ENCODE measurements at places on chromosomes 16 and 17.

- DNase-seq = no peak
These were observed 4.6 kb upstream of the EDC4 start for GRCh38 chr16:67868290-67868689.

DNA sequence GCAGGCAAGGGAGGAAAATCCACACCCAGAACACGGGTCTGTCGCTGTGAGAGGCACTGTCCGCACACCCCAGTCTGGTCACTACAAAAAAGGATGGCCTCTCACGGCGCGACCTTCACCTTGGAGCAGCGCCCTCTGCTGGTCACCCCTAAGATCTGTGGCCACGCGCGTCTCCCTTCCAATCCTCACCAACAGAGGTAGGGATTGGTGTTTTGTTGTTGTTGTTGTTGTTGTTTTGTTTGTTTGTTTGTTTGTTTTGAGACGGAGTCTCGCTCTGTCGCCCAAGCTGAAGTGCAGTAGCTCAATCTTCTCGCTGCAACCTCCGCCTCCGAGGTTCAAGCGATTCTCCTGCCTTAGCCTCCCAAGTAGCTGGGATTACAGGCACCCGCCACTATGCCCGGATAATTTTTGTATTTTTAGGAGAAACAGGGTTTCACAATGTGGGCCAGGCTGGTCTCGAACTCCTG is 15.0 kb upstream of the C17orf58 start:
- no peak for DNase-seq

DNA sequence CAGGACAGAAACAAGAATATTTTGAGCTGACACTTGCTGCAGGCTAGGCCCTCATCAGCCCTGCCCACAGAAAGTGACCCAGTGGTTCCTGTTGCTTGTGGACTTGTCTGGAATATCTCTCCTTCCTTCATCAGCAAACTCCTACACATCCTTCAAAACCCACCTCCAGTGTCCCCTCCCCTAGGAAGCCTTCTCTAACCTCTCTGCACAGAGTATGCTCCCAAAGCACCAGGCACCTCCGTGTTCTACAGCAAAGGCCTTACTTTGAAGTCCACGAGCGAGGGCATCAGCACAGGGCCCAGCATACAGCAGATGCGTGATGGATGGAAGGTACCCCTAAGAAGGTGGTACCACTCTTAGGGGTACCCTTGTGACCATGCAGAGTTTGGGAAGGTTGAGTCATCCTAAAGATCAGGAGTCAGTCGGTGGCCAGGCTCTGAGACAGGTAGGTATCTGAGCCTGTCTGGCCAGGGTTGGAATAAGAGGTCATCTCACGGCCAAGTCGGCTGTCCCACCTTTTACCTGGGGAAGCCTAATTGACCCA is 2.0 kb downstream of the CCDC102A start:
- DNase-seq = no peak

- DNase-seq = no peak
These were observed 22.3 kb downstream of the C16orf90 start for GRCh38 chr16:3472878-3473595.

DNA sequence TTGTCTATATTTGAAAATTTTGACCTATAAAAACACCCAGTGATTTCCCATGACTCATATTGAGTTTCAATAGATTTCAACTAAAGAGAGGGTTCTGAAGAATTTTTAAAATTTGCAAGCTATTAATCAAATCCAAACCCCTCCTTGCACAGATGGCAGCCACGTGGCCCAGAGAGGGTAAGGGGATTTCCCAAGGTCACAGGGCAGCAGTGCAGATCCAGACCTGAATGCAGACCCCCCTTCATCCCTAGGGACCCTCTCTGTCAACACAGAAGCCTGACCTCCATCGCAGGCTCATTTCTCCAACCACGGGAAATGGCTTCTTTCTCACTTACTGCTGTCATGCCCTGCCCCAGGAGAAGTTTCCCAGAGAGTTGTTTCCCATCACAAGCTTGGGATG is 24.7 kb upstream of the CES5A start:
- no peak for DNase-seq

- no peak for DNase-seq
These were observed 15.2 kb downstream of the CYB5D1 start for GRCh38 chr17:7873051-7873450.

- DNase-seq = no peak
These were observed 2.8 kb downstream of the STAT5A start for GRCh38 chr17:42291129-42291528.

- DNase-seq = no peak
These were observed 14.3 kb downstream of the PIK3R5 start for GRCh38 chr17:8951206-8951605.

DNA sequence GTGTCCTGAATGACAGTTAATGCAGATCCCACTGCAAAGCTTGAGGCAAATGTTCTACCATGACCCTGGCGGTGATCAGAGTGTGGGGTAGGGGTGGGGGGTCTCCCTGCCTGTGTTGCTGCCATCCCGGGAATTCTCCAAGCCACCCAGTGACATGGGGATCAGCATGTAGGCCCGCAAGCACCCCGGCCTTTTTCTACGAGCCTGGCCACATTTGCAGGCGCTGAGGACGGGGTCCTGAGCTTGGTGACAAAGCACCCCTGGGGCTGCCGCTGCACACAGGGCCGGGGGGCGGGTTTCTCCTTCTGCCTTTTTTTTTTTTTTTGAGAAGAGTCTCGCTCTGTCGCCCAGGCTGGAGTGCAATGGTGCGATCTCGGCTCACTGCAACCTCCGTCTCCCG is 35.8 kb downstream of the SLC7A5 start:
- no peak for DNase-seq

- DNase-seq = peak; percentile 24
These were observed 70.3 kb downstream of the SDR42E1 start for GRCh38 chr16:81940781-81941560.

DNA sequence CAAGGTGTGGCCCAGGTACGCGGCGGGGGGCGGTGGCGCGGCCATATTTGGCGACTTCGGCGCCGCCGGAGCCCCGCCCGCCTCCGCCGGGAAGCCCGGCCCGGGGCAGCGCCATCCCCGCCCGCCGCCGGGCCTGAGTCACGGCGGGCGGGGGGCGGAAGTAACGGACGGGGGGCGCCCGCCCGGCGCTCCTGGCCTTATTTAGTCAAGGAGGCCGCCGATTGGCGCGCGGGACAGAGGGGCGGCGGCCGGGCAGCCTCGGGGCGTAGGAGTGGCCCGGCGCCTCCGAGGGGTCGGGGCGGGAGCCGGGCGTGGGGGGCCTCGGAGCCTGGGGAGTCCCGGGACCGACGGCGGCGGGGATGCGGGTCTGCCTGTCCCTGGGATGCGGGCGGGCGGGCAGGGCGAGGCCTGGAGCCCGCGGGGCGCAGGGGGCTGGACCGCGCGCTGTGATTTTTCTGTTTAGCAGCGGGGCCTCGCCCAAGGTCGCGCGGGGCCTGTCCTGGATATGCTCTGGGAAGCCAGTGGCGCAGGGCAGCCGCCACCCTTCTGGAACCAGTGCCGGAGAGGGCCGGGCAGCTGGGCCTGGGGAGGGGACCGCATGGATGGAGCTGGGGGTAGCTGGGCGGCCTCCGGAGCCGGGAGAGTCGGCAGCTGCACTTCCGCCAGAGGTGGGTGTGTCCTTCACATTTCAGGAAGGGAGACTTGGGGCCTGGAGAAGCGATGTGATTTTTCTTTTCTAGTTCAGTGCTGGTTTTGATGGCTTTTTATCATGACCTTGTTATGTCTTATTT is 2.3 kb upstream of the ACTG1 start:
- peak; percentile 32 for DNase-seq

GRCh38 chr16:16144416-16144815 is 78.9 kb downstream of the ABCC6 start:
- DNase-seq = no peak

- no peak for DNase-seq
These were observed 204.2 kb downstream of the PRKCA start for GRCh38 chr17:66506641-66507040.

- no peak for DNase-seq
These were observed 7.3 kb downstream of the CDH13 start for GRCh38 chr16:82633964-82634600.

GRCh38 chr17:80108036-80108971 is 6.9 kb downstream of the GAA start:
- DNase-seq = no peak

DNA sequence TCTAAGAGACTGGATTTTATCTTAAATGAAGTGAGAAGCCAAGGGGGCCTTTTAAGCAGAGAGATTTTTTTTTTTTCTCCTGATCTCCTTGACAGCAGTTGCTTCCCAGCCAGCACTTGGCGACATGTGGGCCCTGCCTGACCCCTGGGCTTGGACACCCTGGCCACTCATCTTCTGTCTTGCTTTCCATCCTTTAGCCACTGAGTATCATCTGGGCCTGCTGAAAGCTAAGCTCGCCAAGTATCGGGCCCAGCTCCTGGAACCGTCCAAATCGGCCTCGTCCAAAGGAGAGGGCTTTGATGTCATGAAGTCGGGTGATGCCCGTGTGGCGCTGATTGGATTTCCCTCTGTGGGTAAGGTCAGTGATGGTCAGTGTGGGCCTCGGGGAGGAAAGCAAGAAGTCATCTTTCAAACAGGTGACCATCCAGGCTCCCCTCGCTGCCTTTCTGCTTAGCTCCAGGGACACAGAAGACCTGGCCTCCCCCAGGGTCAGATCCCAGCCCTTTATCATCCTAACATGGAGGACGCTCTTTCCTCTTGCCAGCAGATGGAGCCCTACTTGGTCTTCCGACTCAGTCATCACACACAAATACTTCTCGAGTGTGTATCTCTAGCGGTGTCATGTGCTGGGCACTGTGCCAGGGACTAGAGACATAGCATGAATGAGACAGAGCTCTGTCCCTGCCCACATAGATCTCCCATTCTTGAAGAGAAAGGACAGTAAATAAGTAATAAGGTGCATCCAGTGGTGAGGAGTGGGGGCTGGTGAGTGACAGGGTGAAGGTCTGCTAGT is 6.1 kb downstream of the DRG2 start:
- no peak for DNase-seq

DNA sequence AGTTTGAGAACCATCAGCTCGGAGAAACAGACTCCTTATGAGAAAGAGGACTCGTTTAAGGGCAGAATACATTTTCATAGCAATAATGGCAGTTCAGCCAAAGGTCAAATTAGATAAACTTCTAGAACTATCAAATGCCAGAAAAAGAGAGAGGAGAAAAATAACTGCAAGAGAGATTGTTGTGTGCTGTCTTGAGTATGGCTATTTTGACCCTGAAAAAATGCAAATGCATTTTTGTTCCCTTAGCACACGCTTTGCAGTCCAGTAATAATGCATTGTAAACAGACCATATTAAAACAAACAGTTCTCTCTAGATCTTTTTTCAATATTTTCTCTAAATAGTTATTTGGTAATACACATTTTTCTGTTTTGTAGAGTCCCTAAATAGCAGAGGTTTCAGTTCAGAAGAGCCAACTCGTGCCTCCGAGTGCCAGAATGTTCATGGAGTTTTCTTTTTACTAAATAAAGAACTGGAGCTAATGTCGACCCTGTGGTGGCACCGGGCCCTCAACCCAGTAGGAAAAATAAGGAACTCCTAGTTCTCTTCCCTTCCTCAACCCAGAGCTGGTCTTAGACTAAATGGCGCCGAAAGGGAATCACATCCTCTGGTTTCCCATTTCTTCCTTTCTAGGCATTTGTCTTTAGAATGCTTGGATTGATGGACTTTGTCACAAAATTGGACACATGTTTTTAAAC is 298.0 kb downstream of the MAP2K4 start:
- DNase-seq = no peak

- no peak for DNase-seq
These were observed 35.6 kb downstream of the RNF213 start for GRCh38 chr17:80296221-80296620.

DNA sequence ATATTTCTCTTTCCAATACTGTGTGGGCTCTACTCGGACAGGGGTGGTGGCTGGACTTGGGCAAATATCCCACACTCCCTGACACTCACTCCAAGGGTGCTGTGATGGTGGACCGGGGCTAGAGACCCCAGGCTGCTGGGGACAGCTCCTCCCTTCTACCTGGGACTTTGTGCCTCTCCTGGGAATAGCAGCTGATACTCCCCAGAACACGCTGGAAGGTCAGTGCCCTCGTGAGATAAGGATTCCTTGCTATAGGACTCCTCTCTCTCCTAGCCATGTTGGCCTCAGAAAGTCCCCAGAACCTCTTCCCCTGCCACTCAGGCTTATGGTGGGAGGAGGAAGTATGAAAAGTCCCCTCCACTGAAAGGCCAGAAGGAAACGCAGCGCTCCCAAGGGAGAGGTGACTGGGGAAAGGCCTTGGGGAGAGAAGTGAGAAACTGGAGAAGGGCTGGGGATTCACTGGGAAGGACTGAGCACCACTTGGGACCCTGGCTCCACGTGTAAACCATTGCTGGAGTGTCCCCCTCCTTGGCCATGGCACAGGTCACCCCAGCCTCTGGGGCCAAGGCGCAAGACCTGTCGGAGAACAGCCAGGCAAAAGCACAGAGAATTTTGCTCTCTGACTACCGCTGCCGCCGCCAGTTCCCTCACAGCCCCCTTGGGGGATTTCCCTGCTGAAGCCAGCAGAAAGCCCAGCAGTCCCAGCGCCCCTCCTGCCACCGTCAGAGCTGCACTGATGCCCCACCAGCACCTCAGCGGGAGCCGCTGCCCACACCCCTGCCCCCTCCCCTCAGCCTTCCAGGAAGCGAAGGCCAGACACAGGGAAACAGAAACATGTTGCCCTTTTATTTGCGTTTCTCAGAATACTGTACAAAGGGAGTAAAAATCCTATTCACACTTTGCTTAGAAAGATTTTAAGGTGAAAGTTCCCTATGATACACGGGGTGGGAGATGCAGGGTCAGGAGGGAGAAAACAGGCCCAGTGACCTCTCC is 2.1 kb upstream of the GSDMB start:
- DNase-seq = no peak

- DNase-seq = no peak
These were observed 14.2 kb downstream of the AXIN2 start for GRCh38 chr17:65547253-65547670.

DNA sequence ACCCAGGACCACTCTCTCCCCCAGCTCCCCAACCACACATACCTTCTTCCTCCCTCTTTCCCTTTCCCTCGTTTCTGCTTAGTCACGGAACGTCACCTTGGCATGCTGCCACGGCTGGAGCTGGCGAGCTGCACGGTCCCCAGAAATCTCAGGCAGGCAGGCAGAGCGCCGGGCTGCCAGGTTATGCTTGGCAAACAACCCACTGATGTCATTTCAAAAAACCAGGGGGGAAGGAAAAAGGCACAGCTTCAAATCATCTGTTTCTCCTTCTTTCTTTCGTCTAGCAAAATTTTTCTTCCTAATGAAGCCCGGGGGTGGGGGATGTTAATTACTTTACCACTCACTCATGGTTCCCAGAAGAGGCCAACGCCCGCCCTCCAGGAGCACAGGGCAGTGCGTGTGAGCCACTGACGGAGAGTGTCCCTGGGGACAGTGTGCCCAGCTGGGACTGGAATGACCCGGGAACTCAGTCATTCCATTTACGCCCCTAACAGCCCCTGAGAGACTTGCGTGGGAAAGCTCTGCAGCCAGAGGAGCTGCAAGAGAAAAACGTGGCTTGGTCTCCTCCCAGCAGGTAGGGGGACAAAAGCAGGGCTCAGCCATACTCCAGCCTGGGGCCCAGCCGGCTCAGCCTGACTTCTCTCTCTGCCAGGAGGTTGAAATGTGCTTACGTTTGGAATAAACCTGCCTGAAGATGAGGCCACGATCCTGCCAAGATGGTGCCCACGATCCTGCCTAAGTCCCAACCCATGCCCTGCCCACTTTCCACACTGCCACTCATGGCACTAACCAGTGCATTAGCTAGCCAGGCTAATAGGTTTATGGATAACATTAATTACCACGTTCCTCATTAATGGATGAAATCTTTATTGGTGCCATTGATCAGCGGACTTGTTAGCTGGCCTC is 198.9 kb downstream of the ZFHX3 start:
- peak; percentile 50 for DNase-seq

- peak; percentile 56 for DNase-seq
These were observed 41.0 kb downstream of the NXPH3 start for GRCh38 chr17:49616601-49617131.

All from BJ (cell line).